K562 (cell line): ENCODE measurements at places on chromosomes 7 and 10.

DNA sequence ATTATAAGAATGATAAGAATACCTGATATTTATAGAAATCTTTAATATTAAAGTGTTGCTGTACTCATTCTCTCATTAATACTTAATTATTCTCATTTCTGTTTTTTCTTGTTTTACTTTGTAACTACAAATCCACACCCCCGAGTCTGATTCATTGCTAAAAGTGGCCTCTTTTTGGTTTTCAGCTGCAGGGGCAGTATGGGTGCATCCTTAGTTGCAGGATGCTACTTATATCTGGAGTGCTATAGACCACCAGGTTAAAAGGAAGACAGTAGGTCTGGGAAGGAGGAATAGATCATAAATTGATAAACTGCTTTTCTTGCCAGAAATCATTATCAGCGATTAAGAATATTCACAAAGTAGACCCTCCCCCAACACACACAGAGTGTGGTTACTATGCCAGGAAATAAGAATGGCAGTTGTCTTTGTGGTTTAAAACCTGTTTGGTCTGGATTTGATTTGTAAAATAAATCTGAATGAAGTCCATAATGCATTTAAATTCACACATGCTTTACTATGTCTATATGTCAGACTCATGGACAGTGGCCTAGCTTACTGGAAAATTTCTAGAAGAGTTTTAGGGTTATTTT, 96.5 kb downstream of the NRF1 start:
- no peak for DNase-seq

- no peak for DNase-seq
Measured at GRCh38 chr10:78188446-78188845, 154.8 kb downstream of the RPS24 start.

DNA sequence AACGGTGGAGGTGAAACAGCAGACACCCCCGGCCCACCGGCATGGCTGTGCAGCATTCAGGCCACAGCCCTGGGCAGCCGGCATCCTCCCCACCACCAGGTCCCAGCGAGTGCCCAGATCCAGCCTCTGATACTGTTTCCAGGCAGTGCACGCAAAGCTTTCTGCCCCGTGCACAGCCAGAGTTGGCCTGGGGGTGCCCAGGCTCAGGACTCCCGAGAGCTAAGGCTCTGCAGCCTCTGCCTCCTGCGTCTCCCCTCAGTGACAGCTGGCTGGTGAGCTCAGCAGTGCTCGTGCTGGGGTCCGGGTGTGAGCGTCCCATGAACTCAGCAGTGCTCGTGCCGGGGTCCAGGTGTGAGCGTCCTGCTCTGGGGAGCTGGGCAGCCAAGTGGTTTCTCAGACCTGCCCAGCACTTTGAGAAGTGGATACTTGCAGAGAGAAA, 65.4 kb downstream of the CFAP46 start:
- DNase-seq: no peak

GRCh38 chr10:3766046-3766756, 18.8 kb downstream of the KLF6 start:
- no peak for DNase-seq

- no peak for DNase-seq
Measured at GRCh38 chr10:86956195-86956847, 1.1 kb downstream of the MMRN2 start.
